ENCODE measurements at places on chromosomes 5 and 9.

DNA sequence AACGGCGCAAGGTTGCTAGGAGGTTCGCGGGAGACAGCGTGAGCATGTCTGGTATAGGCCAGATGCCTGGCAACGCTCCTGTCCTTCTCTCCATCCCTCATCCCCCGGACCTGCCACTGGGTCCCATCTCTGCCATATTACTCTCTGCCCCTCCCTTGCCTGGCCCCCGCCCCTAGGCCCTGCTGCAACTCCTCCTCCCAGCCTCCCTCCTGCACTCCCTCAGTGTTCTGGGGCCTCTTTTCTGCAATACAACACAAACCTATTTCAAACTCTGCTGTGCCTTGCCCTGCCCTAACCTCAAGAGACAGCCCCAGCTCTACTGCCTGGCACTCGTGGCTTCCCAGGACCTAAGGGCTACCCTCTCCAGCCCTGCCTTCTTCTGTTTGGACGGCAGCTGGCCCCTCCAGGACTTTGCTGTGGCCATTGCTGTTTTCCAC lies 8.9 kb upstream of the DBN1 start:
- DNase-seq, result no peak

DNA sequence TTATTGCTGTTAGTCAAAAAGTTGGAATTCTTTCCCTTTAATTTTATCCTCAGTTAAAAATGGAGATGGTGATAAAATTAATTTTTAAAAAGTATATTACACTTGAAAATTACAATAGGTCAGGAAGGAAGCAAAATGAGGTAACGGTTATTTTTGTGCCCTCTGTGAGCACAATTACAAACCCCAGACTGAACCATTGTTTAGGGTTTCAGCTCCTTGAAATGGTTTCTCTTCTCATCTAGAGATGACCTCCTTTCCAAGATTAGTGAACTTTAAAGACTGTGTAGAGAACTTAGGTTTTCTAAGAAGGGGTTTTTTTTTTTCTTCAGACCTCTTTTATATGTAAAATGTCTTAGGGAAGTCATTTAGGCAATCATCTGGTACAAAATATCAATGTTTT lies 126.2 kb upstream of the CHD1 start:
- DNase-seq, result no peak

DNA sequence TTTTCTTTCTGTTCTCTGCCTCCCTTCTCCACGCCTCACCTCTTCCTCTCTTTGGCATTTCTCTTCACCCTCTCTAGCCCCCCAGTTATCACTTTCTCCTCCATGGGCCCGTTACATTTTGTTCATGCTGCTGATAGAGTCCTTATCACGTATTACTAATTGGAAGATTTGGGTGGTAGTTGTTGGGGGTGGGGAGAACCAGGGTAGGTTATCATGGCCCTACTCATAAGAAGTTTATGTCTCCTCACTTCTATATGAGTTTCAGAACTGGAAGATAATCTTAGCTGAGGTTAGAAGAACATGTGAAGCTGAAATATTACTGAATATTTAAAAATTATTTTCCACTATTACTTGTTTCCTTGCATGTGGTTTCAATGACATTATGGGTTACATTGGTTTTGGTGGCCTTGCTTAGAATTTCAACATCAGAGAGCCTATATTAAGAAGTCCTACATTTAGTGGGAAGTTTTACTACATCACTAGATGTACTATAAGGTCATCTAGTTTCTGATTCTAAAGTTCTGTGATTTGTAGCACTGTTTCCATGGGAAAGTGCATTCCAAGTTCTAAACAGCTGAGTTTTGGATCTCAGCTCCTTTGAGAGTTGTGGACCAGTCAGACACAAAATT lies 36.8 kb downstream of the PIP5K1B start:
- no peak for DNase-seq

DNA sequence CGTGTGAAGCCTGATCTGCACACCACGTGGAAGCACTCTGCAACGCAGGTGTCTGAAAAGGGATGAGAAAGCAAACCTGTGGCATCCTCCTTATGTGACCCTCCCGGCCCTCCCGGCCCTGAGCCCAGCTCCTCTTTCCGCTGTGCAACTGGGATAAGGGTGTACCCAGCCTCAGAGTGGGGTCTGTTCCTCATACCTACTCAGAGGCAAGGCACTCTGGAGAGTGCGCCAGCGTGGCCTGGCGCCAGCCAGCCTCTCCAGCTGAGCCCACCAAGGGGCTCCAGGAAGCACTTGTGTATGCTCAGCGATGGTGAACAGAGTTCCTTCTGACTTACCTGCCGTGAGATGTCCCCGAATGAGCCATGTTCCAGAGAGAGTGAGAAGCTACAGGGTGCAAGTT lies 102.8 kb downstream of the IRX1 start:
- DNase-seq, result no peak

DNA sequence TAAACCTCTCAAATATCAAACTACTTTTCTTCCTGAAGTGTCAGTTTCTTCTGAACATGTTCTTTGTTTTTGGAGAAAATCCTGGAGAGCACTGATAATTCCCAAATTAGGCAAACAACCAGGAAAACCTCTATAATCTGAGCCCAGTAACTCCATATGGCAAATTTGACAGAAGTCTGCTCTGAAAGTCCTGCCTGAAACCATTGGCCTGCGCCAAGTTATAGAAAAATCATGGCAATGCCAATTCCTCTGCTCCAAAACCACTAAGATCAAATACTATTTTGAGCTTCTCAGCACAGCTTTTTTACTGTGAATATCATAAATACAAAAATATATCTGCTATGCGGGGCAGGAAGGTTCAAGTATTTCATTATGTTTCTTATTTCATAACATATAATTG lies 45.9 kb downstream of the PDE4D start:
- no peak for DNase-seq

DNA sequence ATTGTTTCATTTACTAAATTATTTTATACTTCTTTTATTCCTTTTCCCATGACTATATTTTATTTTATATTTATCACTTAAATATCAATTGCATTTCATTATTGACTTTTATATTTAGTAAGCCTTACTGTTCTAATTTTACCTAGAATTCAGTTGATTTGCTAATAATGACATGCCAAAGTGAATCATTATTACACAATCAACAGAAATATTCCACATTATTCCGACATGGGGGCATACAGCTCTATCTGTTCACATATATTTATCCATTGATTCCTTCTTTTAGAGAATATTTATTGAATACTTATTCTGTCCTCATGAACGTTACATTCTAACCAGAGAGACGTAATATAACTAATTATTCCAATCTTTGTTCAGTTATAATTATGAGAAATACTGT lies 221.8 kb downstream of the DOCK8 start:
- DNase-seq, result no peak

DNA sequence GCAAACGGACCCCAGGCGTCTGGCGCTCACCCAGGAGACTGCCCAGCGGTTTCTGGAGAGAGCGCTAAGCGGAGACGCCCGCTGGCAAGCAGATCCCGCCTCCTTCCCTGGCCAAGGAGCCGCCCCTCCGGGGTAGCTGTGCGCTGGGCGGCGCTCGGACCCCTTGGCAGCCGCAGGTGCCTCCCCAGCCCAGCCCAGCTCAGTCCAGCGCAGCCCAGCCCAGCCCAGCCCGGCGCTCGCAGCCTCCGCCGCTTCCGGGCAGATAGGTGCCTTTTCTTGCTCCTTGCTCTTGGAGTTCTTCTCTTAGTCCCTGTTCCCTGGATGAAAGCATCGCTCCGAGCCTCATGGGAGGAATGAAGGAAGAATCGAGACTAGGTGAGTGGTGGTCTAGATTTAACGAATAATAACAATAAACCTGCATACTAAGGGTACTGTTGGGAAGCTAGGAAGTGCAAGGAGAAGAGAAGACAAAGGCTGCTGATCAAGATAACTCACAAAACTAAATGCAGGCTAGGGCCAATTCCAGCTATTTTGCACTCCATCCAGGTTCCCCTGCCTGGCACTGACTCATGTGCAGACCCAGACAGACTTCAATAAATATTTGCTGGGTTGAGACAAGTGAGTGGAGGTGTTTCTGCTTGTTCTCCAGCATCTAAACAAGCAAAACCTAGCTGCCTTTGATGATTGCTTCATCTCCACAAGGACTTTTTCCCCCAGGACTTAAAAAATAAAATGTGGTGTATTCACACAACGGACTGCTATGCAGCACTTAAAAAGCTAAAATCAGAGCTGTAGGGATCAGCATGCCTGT lies at the start of gene STK32A:
Gene STK32A, plus strand, starts transcription at position 202 of the 811 bp plus-strand sequence. CDS start 4,609 bp downstream, outside the sequence.
- no peak for DNase-seq

- no peak for DNase-seq
Observed at GRCh38 chr9:110714314-110714713, 45.7 kb downstream of the MUSK start.

DNA sequence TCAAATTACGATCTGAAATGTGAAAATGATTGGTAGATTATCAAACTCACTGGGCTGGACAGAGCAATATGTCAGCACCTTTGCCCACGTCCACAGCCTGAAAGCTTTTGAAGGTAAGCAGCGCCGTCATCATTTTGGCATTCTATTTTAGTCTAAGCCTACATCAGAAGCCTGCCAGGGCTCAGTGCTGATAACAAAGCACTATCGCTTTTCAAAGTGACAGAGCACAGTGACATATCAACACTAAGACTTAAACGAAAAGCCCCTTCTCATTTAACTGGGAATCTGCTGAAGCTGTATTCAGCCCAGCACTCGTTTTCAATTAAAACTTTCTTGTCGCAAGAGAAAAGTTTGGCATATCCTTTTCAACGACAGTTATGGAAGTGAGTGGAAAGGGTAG lies 1076.3 kb downstream of the PTPRD start:
- DNase-seq, result no peak

DNA sequence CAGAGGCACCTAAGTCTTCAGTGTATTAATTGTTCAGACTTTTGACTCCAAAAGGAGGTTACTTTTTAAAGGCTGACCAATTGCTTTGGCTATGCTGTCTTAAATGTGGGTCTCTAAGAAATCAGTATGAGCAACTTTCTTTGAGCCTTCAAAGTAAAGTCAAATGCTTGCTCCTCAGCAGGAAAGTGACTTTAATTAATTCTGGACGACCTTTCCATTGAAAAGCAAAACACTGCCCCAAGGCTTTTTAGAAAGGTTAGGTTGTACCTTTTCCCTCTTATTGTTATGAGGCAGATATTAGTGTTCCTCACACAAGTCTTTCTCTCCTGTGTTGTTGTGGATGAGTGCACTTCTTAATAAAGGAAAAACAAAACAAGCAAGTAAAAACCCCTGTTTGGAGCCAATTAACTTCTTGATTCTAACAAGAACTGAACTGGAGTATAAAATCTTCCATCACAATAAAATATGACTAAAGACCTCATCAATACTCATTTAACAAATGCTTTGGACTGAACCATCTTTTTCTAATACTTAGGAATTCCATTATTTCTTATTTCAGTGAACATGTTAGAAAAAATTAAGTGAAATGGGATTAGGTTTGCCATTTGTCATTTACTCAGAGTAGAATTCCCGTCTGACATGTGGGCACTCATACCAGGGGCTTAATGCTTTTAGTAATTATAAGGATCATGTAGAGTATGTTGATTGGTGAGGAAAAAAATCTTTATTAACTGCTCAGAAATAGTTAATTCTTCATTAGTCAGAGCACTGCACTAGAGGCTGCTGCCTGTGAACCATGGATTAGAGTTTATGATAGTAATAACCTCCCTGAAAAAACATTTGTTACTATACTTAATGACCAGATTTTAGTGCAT lies 159.1 kb upstream of the ZNF608 start:
- DNase-seq, result no peak

- DNase-seq, result no peak
Observed at GRCh38 chr5:1445313-1445688, at the start of gene SLC6A3. Gene SLC6A3, minus strand, starts transcription at chr5:1445440. Its CDS starts 2,243 bp downstream, at chr5:1443197.

GRCh38 chr5:173645437-173645807 lies 29.0 kb upstream of the BOD1 start:
- DNase-seq, result no peak

- DNase-seq, result no peak
Observed at GRCh38 chr9:129382281-129383018, 204.4 kb upstream of the IER5L start.

GRCh38 chr9:87742813-87743428 lies 17.0 kb downstream of the CTSL start:
- DNase-seq, result no peak

GRCh38 chr9:15298362-15298761 lies 8.7 kb downstream of the TTC39B start:
- no peak for DNase-seq

DNA sequence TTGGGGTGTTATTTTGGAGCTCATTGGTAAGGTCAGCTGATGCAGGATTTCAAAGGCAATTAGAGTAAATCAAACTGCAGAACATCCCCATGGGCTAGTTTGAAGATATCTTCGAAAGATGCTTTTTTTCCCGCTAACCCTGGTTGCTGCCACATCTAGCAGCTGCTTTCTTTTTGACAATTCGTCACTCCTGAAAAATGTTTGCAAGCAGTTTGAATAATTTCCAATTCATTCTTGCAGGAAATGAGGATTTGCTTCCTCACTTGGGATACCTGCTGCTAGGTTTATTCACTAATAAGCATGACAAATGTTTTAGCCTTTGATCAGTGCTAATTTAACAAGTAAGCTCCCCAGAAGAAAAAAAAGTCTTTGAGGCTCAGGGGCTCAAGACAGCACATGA lies 649.6 kb upstream of the RORB start:
- DNase-seq, result no peak

- DNase-seq, result no peak
Observed at GRCh38 chr5:72822944-72823343, 6.5 kb downstream of the TNPO1 start.

- DNase-seq, result no peak
Observed at GRCh38 chr5:17976404-17976803, 342.1 kb downstream of the TAF11L14 start.

DNA sequence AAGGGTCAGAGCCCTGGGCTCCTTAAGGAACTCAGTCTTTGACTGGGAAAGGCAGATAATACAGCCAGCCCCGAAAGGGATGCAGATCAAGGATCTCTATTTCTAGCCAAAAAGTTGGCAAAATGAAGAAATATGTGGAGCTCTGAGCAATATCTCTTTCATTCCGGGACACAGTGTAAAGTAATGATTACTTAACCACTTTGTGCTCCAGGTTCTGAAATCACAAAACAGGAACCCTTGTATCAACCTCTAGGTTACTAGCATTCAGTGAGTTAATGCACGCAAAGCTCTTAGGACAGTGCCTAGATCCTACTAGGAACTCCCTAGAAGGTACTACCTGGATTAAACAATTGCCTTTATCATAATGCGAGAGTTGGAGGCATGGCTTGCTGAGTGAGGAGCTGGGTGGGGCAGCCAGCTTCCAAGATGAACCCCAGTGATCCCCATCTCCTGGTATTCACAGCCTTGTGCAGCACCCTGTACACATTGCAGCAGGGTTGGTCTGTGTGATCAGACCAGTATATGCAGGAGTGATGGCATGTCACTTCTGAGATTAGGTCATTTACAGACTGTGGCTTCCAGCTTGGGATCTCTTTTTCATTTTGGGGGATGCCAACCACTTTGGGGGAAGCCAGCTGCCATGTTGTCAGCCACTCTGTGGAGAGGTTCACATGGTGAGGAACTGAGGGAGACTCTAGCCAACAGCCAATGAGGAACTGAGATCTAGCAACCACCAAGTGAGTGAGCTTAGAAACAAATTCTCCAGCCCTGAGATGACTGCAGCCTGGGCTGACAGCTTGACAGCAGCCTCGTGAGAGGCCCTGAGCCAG lies 103.1 kb upstream of the SLC44A1 start:
- DNase-seq, result no peak

All from HuH-7.5 (cell line).